ENCODE measurements at places on chromosomes 7 and 10.
A peak's percentile ranks its signal among the peaks of the same experiment; 100 is the strongest.

- DNase-seq = peak; percentile 42
Observed at GRCh38 chr10:90787393-90788198, 70.2 kb downstream of the HTR7 start.

GRCh38 chr7:11252011-11252607 lies 278.4 kb downstream of the PHF14 start:
- no peak for DNase-seq

- DNase-seq = no peak
Observed at GRCh38 chr7:140433396-140433795, 29.5 kb downstream of the RAB19 start.

- DNase-seq = no peak
Observed at GRCh38 chr10:116207690-116208089, 65.3 kb downstream of the GFRA1 start.

- peak; percentile 20 for DNase-seq
Observed at GRCh38 chr7:131931370-131931769, 374.9 kb upstream of the PODXL start.

GRCh38 chr7:149736478-149737360 lies 36.7 kb downstream of the ZNF467 start:
- DNase-seq = no peak

DNA sequence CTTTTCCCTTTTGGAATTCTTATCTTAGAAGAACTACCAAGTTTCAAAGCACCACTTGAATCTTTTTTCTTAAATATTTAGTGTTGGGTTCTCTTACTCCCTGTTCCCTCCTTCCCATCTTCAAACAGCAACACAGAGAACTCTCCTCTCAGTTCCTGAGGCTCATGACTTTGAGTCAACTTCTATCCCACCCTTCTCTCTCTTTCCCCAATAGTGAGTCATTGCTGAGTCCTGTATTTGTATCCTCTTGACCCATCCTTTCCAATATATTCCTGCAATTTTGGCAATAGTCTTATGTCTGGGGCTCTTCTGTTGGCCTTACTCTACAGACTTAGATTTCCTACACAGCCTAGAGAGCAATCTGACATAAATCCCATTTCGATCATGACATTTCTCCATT lies 20.8 kb upstream of the JCAD start:
- peak; percentile 81 for DNase-seq

DNA sequence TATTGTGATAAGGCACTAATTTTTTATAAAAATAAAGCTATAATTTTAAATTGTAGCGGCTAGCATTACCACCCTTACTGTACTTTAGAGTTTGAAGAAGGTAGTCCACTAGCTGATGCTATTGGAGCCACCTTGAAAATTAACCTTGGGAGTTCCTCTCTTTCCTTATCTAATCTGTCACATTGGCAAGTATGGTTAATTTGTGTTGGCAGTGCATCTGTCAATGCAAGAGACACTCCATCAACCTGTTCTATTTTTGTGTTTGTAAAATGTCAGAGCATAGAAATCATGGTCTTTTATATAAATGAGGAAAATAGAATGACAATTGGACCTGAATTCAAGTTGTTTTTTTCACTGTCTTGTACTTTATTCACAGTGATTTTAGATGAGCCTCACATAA lies 20.5 kb downstream of the GLCCI1 start:
- DNase-seq = no peak

GRCh38 chr7:101817471-101818286 lies at the start of gene CUX1:
TSS of gene CUX1 (plus strand) at chr7:101817626. CDS start at chr7:101817640, 14 bp downstream.
- no peak for DNase-seq

DNA sequence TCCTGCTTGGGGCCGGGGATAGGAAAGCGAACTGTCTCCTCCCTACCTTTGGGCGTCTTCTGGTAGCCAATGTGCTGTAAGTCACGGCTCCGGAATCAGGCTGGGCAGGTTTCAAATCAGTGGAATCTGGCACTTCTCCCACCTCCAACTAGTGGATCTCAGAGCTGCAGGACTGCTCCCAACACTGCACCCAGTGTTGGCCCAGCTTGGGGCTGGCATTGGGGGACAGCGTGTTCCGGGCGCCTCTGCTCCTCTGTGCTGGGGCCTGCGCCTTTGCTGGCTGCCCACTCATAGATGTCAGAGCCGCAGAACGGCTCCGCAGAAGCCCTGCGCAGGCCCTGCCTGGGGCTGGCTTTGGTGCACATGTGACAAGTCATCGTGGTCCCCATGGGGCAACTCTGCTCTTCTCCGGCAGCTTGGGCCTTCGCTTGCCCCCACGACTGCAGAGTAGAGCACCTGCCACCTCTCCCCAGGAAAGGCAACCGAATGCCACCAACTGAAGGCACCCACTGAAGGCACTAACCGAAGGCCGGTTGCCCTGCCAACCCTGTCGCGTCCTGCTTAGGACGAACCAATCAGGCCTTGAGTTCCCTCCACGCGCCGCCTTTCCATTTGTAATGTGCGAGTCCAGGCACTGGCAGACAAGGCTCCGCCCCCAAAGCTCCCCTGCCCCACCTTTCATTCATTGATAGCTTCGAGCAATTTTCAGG lies 85.5 kb upstream of the ABI1 start:
- no peak for DNase-seq

- no peak for DNase-seq
Observed at GRCh38 chr7:4675771-4676367, 6.2 kb upstream of the FOXK1 start.

- no peak for DNase-seq
Observed at GRCh38 chr7:5226921-5227785, 37.1 kb downstream of the WIPI2 start.

DNA sequence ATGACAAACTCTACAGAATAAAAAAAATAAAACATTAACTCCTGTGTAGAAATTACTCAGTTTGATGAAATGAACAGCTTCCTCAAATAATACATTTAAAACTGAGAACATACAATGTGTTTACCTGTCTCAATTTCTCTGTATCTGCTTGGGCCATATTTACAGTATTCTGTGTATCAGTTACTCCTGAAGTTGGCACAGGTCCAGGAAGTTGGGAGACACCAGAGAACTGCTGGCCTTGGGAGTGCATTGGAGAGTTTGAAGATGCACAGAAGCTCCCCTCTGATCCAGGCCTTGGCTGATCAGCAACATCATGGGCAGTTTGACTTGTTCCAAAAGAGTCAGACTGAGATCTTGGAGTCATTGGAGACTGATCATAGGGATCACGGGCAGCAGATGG lies 155.1 kb downstream of the GALNT11 start:
- peak; percentile 12 for DNase-seq

DNA sequence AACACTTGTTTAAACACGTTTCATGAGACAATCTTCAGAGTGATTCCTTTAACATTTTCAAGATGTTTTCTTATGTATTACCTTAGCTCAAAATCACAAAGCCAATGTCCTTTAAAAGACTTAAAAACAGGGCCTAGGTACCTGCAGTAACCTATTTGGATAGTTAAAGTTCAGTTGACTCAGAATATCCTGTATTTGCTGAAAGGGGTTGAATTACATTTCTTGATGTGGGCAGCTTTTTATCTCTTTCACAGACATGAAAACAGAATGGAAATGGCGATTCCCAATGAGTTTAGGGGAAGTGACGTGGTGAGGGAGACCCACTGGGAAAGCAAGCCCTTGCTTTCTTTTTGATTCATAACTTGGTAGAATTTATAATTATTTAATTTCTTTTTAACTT lies 324.4 kb upstream of the AOAH start:
- DNase-seq = no peak

- peak; percentile 67 for DNase-seq
Observed at GRCh38 chr7:150753826-150754603, 16.8 kb downstream of the GIMAP5 start.

DNA sequence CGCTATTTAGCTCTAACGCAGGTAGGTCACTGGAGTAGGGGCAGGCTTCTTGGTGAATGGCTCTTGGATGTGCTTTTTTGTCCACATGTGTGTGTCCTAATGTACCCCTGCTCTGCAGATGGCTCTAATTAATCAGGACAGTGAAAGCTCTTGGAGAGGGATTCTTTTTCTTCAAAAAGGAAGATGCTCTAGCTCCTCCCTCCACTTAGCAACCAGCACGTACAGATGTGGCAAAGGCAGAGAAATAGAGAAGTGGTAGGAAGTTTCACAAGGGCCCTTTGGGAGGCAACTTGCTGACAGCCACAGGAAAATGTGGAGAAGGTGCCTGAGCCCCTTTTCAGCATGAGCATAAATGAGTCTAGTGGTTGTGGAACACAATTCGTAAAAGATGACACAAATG lies 221.7 kb downstream of the PLXNA4 start:
- no peak for DNase-seq

DNA sequence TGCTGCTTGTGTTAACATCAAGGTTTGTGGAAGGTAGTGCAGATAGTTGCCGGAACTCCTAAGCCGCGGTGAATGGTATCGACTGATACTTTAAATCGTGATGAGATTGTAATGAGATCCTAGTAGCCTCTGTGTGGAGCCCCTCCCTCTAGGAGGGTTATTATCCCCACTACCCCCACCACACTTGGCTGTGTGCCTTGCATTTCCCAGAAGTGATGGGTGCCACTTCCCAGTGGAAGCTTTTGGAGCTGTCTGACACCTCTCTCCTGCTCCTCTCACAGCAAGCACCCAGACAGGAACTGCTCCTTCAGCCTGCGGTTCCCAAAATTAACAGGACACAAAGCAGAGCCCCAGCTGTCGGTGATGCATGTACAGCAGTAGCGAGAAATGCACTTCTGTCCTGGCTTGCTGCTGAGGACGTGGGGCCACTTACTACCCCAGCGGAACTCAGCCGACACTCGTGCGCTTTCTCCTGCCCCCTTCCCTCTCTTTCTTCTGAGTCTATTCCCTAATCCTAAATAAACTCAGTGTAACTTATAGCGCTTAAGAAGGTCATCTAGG lies 52.5 kb downstream of the PRKAG2 start:
- no peak for DNase-seq

GRCh38 chr7:140439359-140439758 lies 35.5 kb downstream of the RAB19 start:
- DNase-seq = no peak

DNA sequence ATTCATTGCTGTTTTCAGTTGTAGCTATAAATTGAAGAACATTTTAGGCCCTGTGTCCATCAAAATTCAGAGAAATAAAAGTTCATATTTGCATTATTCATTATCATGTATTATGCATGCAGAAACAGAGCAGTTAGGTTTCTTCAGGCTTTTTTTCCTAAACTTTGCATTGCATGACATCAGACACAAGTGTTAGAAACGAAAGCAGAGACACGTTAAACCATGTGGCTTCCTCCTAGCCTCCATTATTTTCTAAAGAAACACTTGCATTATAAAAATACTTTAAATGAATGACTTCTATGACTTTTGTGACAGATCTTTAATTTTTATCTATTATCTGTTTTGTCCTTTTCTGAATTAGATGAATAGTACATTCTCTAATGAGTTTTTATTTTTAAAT lies 8.8 kb upstream of the EBLN1 start:
- DNase-seq = no peak

- DNase-seq = no peak
Observed at GRCh38 chr10:4429571-4429970, 396.4 kb upstream of the AKR1E2 start.

- no peak for DNase-seq
Observed at GRCh38 chr10:119166118-119166500, 595 bp upstream of the SFXN4 start.

DNA sequence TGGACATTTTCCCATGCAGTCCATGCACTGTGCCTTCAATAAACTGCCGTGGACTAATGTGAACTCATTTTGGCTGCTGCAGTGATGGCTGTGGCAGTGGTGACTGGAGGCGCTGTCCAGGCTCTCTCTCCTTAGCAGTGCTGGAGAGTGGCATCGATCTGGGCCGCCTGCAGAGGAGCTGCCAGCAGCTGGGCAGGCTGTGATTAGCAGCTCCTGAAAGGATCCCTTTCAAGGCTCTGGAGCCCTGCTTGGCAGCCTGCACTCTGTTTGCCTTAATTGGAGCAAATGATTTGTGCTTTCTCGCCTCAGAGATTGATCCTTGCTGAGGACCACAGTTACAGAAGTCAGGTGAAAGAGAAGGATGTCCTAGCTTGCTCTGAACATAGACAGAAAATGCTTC lies 130.1 kb upstream of the VWC2 start:
- no peak for DNase-seq

GRCh38 chr10:29722777-29723176 lies 88.0 kb upstream of the SVIL start:
- no peak for DNase-seq

DNA sequence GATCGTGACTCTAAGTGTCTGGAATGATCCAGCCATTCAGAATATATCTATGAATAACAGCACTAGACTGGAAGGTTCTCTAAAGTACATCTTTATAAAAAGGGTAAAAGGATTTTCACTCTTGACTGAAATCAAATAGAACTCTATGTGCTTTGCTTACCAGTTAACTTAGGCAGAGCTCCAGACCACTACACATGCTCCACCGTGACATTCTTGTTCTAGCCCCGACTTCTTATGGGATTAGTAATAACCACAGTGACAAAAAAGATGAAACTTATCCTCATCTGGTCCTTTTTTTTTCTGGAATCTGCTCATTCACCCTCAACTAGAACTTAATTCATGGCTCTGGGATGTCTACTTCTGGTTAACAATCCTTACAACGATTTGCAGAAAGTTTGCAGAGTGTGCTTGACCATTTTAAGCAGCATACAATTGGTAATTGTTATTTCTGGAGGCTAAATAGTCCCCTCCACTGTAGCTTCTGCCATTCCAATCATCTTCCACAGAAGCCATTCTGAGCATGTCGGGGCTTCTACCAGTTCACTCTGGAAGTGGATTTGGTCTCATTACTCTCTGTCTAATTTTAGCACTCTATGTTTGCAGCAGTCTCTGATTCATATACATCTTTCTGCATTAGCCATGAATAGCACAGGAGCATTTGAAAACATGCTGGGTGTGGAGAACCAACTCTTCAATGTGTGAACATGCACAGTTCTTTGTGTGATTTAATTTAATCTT lies 163.7 kb upstream of the CDC14C start:
- DNase-seq = peak; percentile 6

DNA sequence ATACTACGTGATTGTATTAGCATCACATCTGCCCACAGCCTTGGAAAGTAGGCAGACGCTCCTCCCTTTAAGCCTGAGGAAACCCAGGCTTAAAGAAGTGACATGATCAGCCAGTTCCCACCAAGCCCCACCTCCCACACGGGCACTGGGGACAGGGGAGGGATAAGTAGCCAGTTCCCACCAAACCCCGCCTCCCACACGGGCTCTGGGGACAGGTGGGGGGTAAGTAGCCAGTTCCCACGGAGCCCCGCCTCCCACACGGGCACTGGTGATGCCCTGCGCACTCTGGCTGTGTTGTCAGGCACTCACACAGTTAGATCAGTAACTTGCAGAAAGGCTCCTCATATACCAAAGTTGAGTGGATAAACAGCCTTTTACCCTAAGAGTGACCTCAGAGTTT lies 606.8 kb downstream of the PTPRN2 start:
- DNase-seq = no peak

- no peak for DNase-seq
Observed at GRCh38 chr7:30513762-30514161, 9.1 kb upstream of the GGCT start.

Measured in fibroblast of mammary gland (primary cell).